ENCODE measurements at places on chromosomes 11 and 22.
A peak's percentile ranks its signal among the peaks of the same experiment; 100 is the strongest.

DNA sequence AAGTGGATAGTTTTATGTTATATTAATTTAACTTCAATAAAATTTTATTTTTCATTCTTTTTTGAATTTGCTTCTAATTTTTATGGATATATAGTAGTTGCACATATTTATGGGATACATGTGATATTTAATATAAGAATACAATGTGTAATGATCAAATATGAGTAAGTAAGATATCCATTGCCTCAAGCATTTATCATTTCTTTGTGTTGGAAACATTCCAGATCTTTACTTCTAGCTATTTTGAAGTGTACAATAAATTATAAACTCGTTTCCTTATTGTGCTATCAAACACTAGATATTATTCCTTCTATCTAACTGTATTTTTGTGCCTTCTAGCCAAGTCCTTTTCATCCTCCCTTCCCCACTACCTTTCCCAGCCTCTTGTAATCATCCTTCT is 17.0 kb downstream of the EXPH5 start:
- DNase-seq = no peak

- peak; percentile 42 for DNase-seq
Observed at GRCh38 chr11:134037046-134037908, 31.6 kb upstream of the JAM3 start.

- no peak for DNase-seq
Observed at GRCh38 chr11:65040520-65040846, 527 bp upstream of the SAC3D1 start.

- no peak for DNase-seq
Observed at GRCh38 chr11:134905928-134906327, 493.9 kb upstream of the B3GAT1 start.

DNA sequence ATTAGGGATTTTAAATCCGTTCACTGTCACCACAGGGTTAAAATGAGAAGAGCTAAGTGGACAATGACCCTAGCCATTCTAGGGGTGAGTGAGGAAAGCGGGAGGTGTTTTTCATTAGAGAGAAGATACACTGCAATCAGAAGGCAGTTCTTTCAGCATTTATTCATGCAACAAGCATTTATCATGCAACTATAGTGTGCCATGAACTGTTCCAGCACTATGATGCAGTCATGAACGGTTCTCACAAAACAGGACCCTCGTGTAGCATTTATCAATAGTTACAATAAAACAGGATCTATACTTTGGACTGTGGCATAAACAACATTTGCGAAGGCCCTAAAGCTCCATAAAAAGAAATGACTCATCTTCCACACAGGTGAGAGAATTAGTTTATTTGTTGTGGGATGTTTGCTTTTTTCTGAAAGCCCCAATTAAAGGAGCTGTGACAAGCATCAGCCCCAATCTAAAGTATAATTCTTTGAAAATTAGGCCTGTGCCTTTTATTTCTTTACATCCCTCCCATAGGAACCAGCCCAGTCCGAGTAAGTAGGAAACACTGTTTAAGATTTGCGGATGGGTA is 51.5 kb downstream of the PAMR1 start:
- no peak for DNase-seq

- no peak for DNase-seq
Observed at GRCh38 chr22:34781681-34782080, 284.3 kb upstream of the ISX start.

GRCh38 chr11:108338750-108339149 is 115.9 kb downstream of the ATM start:
- no peak for DNase-seq

GRCh38 chr11:12625438-12626071 is 48.7 kb upstream of the TEAD1 start:
- DNase-seq = no peak
